HepG2 (cell line): ENCODE measurements at places on chromosomes 6 and 20.

- no peak for DNase-seq
Observed at GRCh38 chr6:149357726-149358538, 40.4 kb downstream of the TAB2 start.

DNA sequence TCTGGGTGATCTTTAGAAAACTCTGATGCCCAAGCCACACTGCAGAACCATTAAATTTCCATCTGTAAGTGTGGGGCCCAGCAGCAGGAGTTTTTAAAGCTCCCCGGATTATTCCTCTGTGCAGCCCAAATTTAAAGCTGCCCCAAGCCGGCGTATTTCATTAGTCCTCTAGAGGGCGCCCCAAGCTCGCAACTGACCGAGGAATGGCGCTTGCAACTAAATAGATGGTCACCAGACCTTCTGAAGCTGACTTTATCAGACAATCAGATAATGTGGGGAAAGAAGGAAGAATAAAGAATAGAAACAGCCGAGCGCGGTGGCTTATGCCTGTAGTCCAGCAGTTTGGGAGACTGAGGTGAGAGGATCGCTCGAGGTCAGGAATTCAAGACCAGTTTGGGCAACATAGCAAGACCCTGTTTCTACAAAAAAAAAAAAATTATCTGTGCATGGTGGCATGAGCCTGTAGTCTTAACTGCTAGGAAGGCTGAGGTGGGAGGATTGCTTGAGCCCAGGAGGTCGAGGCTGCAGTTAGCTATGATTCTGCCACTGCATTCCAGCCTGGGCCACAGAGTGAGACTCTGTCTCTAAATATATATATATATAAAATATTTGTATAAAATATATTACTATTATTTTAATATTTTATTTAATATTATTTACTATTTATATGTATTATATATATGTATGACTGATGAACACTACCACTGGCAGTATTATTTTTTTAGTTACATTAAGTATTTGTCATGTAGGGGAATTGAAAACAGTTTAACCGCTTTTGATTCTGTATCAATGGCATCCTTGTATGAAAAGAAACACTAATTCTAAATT, 56.0 kb downstream of the OTOR start:
- peak; percentile 47 for DNase-seq

GRCh38 chr20:38128691-38129090, 36.4 kb downstream of the TGM2 start:
- no peak for DNase-seq

GRCh38 chr6:78618970-78619369, 248.4 kb upstream of the IRAK1BP1 start:
- DNase-seq = no peak

- DNase-seq = no peak
Observed at GRCh38 chr20:16615199-16615598, 42.0 kb upstream of the KIF16B start.

GRCh38 chr20:21702553-21703470, 2.7 kb upstream of the PAX1 start:
- peak; percentile 39 for DNase-seq

GRCh38 chr6:20105838-20106237, 106.4 kb downstream of the MBOAT1 start:
- no peak for DNase-seq
